NCI-H748 treated with DMSO at 0.1 percent for 48 hours (cell line): ENCODE measurements at places on chromosomes 3 and 15.

GRCh38 chr3:63968612-63969350 is 54.5 kb downstream of the PSMD6 start:
- no peak for DNase-seq

- DNase-seq: no peak
These were observed 290.0 kb downstream of the TLE3 start for GRCh38 chr15:69807721-69808120.

DNA sequence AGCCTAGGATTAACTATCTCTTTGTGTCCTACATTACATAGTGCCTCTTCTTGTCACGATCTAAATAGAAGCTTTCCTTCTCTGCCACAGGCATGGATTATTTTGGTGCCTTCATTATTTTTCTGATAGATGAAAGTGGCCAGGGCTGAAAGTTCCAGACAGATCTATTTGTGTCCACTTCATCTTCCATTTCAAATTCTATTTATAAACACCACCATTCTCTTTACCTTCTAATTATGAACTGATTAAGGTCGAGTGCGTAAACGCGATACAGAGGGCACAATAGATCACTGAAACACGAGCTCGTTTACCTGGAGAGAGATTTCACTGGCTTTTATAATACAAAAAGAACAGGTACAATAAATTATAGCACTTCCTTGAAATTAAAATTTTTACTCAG is 105.0 kb downstream of the EDEM1 start:
- DNase-seq: peak; percentile 27

DNA sequence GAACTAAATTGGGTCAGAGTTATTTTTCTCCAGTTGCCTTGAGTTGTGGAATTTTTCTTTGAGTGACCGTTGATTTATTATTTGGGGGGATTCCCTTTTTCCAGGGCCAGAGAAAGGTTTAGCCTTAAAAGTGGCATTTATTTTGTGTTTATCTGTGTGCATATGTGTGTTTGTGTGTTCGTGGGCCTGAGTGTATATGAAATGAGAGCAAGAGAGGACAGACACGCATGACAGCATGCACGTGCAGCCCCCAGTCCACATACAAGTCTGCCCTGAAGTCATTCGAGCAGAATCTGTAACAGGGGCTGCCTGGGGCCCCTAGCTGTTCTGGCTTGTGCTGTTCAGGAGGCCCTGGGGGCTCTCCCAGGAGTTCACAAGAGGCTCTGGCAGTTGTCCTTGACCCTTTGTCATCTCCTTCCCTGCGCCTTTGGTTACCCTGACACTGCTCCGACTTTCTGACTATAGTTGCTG is 18.3 kb upstream of the TRAK1 start:
- no peak for DNase-seq

DNA sequence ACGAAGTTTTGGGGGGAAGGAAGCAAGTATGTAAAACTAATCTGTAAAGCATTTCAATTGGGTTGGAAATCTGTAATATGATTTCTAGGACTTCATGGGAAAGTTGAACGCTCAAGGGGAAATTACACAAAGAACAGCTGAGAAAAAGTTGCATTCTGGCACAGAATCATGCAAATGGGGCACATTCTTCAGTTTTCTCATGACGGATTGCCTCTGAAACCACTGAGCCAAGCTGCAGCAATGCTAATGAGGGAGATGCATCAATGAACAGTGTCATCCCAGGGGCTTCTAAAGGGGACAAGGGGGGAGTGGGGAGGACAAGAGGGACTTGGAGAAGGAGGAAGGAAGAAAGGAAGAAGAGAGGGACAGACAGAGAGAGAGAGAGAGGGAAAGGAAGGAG is 291.4 kb upstream of the ATP11B start:
- DNase-seq: no peak

DNA sequence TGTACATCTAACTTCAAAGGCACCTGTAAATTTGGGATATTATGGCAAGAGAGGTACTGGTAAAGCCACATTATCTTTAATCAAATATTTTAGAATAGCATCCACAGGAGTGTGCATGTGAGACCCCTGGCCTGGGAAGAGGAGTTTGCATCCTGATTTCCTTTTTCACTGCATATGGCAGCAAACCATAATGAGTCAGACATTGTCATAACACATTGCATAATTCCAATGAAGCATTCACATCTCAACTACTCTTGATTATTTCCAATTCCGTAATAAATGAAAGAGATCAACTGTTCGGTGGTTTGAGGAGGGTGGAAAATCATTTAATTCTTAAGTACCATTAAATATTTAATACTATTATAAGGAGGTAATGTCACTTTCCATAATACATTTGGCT is 215.0 kb downstream of the MECOM start:
- no peak for DNase-seq

DNA sequence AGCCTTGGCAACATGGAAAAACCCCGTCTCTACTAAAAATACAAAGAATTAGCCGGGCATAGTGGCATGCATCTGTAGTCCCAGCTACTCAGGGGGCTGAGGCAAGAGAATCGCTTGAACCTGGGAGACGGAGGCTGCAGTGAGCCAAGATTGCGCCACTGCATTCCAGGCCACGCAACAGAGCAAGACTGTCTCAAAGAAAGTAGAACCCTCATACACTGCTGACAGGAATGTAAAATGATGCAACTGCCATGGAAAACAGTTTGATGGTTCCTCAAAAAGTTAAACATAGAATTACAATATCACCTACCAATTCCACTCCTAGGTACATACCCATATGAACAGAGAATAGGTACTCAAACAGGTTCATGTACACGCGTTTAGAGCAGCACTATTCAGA is 158.9 kb downstream of the TBC1D5 start:
- no peak for DNase-seq

DNA sequence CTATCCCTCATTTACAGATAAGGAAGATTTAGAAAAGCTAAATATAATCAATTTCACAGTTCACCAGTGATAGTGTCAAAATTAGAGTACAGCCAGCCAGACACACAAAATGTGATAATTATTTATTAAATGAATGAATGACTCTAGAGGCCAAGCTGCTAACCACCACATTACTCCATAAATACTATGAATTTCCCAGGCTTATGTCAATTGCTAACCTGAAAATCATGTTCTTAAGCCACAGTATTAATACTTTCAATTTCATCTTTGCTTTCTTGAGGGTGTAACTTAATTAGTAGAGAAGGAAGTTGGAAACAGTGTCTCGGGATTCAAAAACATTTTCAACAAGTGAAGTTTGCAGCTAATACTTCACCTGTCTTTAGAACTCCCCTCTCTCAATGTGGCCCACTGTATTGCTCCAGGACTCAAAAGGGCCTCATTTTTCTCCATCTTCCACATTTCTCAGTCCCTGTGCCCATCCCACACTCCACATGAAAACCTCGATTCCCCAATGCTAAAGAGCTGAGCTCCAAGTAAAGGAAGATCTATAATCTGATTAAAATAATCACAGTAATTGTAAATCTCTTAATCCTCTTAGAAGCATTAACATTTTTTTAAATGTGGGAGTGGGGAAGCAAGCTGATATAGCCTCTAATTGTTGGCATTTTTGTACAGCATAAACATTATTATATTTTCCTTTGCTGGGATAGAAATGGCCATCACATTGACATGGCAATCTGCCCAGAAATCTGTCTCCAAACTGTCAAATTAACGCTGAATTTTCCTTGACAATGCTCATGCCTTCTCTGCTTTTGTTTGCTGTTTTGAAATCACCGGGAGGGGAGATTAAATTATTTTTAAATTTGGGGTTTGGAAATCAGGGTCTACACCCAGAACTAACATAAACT is 765.1 kb downstream of the ROBO1 start:
- DNase-seq: no peak

DNA sequence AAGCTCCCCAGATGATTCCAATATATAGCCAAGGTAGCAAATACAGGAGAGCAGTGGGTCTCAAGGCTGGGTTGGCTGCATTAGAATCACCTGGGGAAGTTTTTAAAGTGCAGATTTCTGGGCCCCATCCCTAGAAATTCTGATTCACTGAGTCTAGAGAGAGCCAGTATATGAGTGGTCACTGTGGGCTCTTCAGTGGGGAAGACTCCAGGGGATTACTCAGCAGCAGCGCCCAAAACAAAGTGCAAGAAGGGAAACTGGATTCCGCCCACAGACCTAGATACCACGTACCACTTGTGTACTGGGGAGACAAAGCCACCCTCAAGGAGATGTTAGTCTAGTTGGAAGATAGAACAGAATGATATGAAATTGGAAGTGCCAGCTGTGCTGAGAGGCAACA is 40.0 kb downstream of the NME9 start:
- DNase-seq: no peak

DNA sequence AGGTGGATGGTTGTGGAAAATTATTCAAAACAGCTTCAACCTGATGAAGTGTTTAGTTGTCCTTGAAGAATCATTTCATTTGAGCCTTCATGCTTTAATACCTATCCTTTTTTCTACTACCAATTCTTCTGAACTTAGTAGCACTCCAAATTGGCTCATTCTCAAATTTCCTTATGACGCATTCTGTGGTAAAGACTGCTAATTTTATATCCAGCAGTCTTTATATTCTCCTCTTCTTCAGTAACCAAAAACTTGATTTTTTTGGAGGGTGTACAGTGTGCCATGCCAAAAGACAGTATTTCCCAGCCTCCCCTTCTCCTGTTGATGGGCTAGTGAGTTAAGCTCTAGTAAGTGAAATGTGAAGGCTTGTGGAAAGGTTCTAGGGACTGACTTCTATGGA is 25.2 kb downstream of the CGNL1 start:
- DNase-seq: no peak

GRCh38 chr15:92047900-92048299 is 194.4 kb downstream of the SLCO3A1 start:
- no peak for DNase-seq

GRCh38 chr3:71282976-71283375 is 300.6 kb downstream of the FOXP1 start:
- DNase-seq: no peak

- no peak for DNase-seq
These were observed 183.3 kb downstream of the TNIK start for GRCh38 chr3:171276923-171277322.

DNA sequence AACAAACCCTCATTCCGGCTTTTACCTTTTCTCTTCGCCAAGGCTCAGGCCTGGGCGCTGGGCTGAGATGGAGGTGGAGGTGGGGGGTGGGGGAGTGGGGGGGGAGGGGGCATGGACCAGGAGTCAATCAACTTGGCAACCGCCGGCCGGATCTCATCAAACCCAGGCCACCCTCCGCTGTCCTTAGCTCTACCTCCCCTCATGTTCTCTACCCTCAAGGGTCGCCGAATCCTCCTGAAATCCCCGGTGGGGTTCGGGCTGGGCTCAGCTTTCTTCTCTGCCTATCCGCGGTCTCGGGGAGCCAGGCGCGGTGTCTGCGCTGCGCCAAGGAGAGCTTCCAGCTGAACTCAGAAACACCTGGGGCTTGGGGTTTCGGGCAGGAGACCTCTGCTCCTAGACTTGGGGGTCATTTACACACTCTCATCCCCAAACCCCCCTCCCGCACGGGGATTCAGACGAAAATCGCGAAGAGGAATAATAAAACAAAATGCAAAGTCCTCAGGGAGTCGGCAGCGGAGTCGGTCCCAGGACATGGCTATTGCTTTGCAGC is 2.5 kb downstream of the ONECUT1 start:
- DNase-seq: no peak

DNA sequence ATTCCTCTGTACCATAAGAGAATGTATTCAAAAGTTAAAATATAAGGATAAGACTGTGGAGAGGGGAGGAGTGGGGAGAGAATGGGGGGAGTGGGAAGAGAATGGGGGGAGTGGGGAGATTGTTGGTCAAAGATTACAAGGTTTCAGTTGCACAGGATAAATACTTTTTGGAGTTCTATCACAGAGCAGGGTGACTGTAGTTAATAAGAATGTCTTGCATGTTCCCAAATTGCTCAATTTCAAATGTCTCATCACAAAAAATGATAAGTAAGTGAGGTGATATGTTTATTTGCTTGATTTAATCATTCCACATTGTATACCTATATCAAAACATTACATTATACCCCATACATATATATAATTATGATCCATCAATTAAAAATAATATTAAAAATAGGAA is 23.0 kb upstream of the MEF2A start:
- no peak for DNase-seq

DNA sequence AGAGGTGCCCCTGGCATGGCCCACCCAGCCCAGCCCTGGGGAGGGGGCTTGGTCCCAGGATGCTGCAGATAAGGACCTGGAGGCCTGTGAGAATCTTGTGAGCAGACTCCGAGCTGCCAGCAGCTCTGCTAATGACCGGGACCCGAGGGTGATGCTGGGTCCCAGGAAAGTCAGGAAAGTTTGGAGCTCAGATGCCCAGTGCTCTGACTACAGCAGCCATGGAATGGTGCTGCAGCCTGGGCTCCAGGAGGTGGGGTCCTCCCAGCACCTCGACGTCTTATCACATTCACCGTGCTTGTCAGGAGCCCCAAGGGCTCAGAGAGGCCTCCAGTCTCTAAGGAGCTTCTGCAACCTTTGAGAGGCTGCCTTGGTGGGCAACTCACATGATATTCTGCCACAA is 34.3 kb upstream of the ADCY5 start:
- no peak for DNase-seq

- DNase-seq: no peak
These were observed 55.4 kb upstream of the LARS2 start for GRCh38 chr3:45332901-45333407.

- DNase-seq: no peak
These were observed 632 bp downstream of the CTSH start for GRCh38 chr15:78944202-78944625.

GRCh38 chr3:28316226-28316625 is 32.3 kb upstream of the ZCWPW2 start:
- no peak for DNase-seq

DNA sequence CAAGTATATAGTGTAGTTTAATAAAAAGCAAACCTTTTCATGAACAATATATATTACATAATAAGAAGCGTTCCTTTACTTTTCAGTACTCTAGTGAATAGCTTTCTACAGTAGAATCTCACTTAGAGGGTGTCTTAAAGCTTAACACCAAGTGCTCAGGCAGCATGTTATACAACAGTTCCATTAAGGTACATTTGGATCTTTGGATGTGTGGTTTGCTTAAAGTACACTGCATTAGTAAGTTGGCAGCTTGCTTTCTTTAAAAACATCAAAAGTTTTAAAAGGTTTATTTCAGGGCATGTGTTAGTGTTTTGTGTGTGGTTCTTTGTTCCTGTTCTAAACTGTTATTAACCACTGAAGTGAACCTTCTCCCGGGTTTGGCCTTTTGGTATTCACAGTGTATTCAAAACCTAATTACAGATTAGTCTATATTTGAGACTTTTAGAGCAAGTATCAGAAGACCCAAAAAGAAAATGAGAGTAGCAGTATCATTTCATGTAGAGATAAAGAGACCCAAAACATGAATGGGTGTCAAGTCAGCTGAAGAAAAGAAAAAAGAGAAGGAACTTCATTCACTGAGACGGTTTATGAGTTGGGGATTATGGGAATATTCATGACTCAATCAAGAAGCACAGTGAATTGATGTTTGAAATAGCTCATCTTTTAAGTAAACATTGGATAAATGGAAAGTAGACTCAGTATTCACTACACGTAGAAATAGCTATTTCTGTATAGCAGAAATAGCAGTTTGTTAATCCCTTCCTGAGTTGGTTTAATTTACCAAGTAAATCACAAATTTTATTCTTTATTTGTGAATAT is 93.9 kb downstream of the OPA1 start:
- DNase-seq: no peak
